Vagina (tissue), 2 donors: ENCODE measurements at places on chromosomes 5 and 9.
A peak's percentile ranks its signal among the peaks of the same experiment; 100 is the strongest.

GRCh38 chr5:22044229-22044628 is 808.9 kb downstream of the CDH12 start:
- H3K27ac ChIP-seq = no peak overlapping the region
- H3K4me3 ChIP-seq = no peak overlapping the region
- DNase-seq = no peak
- H3K27me3 ChIP-seq = no peaks in the 10 kb centered on the region
- H3K4me1 ChIP-seq = no peaks in the 10 kb centered on the region
- H3K36me3 ChIP-seq = no peaks in the 10 kb centered on the region

- peaks cover 85% of the 10 kb centered on the region for H3K4me1 ChIP-seq
- H3K4me3 ChIP-seq = no peak overlapping the region
- no peak for DNase-seq
- no peaks in the 10 kb centered on the region for H3K36me3 ChIP-seq
Observed at GRCh38 chr5:172418862-172419814, 35.2 kb downstream of the SH3PXD2B start.

DNA sequence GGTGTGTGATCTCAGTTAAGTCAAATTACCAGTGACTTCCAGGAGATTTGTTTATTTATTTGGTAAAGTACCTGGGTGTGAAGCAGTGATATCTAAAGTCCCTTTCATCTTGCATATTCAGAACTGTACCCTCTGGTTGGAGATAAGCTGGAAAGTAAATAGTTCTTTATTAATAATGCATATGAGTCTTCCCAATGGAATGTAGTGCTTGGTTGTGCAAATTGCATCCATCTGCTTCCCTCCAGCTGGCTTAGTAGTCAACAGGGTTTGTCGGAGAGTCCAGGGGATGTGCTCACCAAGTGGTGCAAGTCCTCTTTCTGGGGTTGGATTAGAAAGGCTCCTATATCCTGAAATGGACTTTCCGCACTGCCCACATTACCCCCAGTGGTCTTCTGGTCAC is 42.0 kb downstream of the TRPM3 start:
- no peak overlapping the region for H3K27ac ChIP-seq
- H3K4me1 ChIP-seq = no peaks in the 10 kb centered on the region
- no peaks in the 10 kb centered on the region for H3K36me3 ChIP-seq
- DNase-seq = no peak

GRCh38 chr9:34524349-34524748 is 1.6 kb upstream of the ENHO start:
- H3K27me3 ChIP-seq = no peaks in the 10 kb centered on the region
- H3K4me1 ChIP-seq = peaks cover 6% of the 10 kb centered on the region
- no peaks in the 10 kb centered on the region for H3K36me3 ChIP-seq
- no peak overlapping the region for H3K27ac ChIP-seq

DNA sequence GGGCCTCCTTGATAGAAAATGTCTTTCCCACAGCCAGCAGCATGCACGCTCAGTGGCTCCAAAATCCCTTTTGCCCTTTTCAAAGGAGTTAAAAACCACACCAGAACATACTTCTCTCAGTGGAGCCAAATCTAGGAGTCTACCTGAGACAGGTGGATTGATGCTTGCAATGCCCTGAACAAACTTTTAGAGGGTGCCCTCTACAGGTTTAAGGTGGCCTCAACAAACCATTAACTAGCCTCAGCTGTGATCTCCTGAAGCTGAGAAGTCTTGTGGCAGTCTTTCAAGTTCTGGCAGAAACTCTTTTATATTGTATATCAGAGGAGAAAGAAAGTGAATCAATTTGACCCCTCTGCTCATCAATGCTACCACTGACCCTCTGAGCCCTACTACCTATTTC is 125.4 kb downstream of the MED27 start:
- H3K36me3 ChIP-seq = no peaks in the 10 kb centered on the region
- no peaks in the 10 kb centered on the region for H3K27me3 ChIP-seq
- DNase-seq = no peak
- H3K4me1 ChIP-seq = no peaks in the 10 kb centered on the region

DNA sequence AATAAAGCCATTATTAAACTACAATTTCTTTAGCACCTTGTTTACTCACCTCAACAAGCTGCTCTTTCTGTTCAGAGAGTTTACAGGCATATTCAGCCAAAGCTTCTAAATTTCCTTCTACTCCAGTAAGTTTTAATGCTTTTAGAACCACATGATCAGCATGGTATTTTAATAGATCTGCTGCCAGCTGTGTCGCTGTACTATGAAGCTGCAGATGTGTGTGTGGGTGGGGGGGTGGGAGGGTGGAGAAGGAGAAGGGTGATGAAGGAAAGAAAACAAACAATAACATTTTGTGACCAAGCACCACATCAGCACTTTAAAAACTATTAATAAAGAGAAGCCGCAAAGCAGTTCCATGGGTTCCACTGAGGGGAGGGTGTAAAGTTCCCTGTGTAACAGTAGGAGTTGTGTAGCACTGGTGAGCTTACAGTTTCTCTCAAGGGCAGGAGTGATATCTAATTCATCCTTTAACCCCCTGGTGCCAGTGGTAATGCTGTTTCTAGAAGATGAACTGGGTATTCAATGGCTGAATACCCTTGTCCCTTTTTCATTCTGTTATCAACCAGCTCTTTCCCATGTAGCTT is 38.5 kb downstream of the ABITRAM start:
- H3K27ac ChIP-seq = peak overlapping the region; percentile 35
- H3K4me1 ChIP-seq = peaks cover 27% of the 10 kb centered on the region
- no peaks in the 10 kb centered on the region for H3K36me3 ChIP-seq
- H3K4me3 ChIP-seq = no peak overlapping the region
- no peaks in the 10 kb centered on the region for H3K27me3 ChIP-seq

- no peak overlapping the region for H3K4me3 ChIP-seq
- H3K27ac ChIP-seq = no peak overlapping the region
- DNase-seq = no peak
- no peaks in the 10 kb centered on the region for H3K4me1 ChIP-seq
Observed at GRCh38 chr5:93461756-93462155, 119.3 kb downstream of the NR2F1-AS1 start.

GRCh38 chr5:994272-994607 is 14.4 kb upstream of the NKD2 start:
- DNase-seq = no peak
- H3K27me3 ChIP-seq = no peaks in the 10 kb centered on the region
- H3K27ac ChIP-seq = no peak overlapping the region
- no peaks in the 10 kb centered on the region for H3K36me3 ChIP-seq
- no peak overlapping the region for H3K4me3 ChIP-seq
- peaks cover 7% of the 10 kb centered on the region for H3K4me1 ChIP-seq

- H3K27ac ChIP-seq = no peak overlapping the region
- H3K4me3 ChIP-seq = no peak overlapping the region
- H3K36me3 ChIP-seq = no peaks in the 10 kb centered on the region
- no peaks in the 10 kb centered on the region for H3K27me3 ChIP-seq
- H3K4me1 ChIP-seq = no peaks in the 10 kb centered on the region
- no peak for DNase-seq
Observed at GRCh38 chr5:140311011-140311467, 8.1 kb upstream of the PFDN1 start.

DNA sequence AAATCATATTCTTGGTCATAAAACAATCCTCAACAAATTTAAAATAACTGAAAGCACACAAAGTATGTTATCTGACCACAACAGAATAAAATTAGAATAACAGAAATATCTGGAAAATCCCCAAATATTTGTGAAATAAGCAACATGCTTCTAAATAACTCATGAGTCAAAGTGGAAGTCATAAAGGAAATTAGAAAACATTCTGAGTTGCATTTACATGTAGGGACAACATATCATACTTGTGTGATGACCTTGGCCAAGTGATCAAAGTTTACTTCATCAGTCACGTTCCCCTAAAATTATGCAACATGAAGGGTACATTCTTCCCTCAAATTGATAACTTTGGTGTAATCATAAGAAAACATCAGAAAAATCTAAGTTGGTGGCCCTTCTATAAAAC is 64.7 kb downstream of the CSF2 start:
- H3K36me3 ChIP-seq = no peaks in the 10 kb centered on the region
- H3K4me1 ChIP-seq = no peaks in the 10 kb centered on the region
- no peak overlapping the region for H3K27ac ChIP-seq
- H3K4me3 ChIP-seq = no peak overlapping the region
- no peak for DNase-seq
- no peaks in the 10 kb centered on the region for H3K27me3 ChIP-seq

DNA sequence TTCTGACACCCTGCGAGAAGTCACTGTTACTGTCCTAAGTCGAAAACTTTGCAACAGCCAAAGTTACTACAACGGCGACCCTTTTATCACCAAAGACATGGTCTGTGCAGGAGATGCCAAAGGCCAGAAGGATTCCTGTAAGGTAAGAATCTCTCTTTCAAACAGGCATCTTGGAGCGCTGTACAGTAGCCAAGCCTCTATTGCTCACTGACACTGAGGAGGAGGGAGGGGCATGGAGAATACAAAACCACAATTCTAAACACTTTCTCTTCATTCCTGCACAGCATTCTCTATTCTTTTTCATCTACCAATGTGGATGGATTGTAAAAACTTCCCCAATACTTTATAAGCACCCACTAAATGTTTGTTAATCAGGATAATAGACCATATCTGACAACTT is 7.4 kb downstream of the GZMK start:
- no peak overlapping the region for H3K4me3 ChIP-seq
- no peaks in the 10 kb centered on the region for H3K36me3 ChIP-seq
- no peaks in the 10 kb centered on the region for H3K4me1 ChIP-seq
- no peaks in the 10 kb centered on the region for H3K27me3 ChIP-seq

- no peaks in the 10 kb centered on the region for H3K4me1 ChIP-seq
- no peak overlapping the region for H3K27ac ChIP-seq
- H3K36me3 ChIP-seq = no peaks in the 10 kb centered on the region
- H3K27me3 ChIP-seq = no peaks in the 10 kb centered on the region
- no peak overlapping the region for H3K4me3 ChIP-seq
Observed at GRCh38 chr5:95331358-95331757, 46.5 kb upstream of the MCTP1 start.
